ENCODE measurements at places on chromosomes 6 and 20.

DNA sequence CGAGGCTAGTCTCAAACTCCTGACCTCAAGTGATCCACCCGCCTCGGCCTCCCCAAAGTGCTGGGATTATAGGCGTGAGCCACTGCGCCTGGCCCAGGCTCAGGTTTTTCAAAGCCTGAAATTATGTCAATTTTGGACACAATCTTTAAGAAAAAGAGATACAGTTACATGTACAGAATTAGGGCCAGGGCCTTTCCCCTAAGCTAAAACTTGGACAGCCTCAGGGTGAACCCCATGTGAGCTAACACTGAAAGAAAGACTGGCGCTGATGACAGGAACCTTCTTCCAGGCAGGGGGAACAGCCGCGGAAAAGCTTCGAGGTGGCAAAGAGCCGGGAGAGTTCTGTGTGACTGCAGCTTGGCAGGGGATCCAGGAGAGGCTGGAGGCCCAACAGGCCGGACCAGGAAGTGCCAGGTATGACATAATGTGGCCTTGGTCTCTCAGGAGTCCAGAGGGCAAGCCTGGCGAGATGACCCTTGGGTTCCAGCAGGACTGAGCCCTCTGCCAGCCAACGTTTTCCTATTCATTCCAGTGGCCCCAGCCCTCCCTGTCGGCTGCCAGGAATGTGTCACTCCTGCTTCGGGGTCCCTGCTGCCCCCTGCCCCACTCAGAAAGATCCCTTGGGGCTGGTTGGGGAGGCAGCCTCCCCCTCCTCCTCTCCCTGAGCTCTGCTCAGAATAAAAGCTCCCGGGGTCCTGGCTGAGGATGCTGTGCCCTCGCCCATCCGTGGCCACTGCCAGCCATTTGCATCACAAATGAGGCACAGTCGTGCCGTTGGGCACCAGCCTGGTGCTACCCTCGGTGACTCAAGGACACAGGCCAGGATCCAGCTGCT, 37.3 kb downstream of the RBM38 start:
- DNase-seq = no peak

DNA sequence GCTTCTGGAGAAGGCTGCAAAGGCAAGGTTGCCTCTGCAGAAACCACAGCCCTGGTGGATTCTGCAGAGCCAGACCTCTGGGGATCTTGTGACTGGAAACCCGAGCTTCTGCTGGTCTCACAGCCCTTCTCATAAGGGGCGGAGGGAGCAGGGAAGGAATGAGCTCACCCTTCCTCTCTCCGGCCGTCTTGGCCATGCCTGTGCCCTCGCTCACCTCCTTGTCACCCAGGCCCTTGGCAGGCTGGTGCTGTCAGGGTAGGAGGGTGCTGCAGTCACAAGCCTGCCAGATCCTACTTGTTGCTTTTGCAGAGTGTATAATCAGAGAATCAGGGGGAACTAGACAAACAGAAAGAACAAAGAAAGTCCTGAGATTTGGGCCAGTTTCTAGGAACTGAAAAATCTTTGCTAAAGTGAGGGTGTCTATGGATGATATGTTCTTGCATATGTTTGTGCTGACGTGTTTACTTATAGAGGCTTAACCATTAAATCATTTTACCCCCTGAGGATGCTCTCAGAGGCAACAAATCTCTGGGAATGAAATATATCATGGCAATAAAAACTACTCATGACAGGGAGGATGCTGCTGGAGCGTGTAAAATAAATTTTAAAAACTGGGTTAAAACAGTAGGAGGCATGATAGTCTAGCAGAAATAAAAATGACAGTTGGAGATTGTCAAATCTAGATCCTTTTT, 244.9 kb upstream of the SOX4 start:
- DNase-seq = peak; percentile 84

GRCh38 chr6:106124015-106124414, 37.9 kb downstream of the PRDM1 start:
- no peak for DNase-seq

DNA sequence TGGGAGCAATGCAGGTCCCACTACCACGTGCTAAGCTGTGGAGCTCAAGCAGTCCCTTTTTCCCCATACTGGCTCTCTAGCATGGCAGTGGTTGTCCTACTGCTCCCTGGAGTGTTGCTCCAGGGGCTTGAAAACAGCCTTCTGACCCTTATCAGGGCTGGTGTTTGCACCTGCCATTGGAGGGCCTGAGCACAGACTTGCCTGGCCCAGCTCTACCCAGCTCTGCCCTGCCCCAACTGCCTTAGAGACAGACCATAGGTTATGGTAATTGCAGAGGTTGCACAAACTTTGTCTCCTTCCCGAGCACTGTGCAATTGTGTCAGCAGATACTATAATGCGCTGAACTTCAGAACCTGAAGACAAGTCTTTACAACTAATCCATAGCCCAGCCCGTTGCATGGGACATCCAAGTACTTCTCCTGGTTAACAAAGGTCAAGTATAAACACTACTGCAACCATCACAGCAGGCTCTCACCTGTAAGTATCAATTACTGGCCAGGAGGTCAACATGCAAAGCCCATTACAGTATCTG, 58.7 kb downstream of the PDSS2 start:
- DNase-seq = no peak

DNA sequence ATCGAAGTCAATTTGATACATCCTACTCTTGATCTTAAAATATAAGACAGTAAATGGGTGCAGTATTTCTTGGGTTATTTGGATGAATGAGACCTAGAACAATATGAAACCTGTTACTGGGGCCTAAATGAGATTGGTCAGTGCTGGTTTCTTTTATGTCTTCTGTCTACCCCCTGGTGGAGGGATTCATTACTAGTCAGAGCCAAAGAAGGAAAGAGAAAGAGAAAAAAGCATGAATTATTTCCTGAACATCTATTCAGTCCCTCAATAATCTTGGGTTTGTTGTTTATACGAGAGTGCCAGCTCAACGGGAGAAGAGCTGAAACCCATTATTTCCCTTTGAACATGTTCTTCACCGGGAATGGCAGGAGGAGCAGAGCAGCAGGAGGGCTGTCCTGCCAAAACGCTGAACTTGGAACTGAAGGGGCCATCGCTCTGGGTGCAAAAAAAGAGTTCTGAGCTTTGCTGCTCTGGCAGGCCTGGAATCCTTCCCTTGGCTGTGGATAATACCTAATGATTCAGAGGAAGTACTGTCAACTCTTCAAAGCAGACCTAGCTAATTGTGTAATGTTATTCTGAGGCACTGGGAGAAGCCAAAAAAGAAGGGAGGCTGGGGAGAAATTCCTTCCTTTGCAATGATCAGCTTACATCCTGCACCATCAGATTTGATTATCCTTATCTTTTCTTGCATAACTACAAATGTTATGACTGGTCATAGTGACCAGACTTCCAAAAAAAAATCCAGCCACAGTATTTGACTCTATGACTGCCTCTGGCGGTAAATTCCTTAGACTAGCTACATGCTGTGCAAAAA, 72.0 kb downstream of the BLOC1S5 start:
- peak; percentile 45 for DNase-seq

- no peak for DNase-seq
These were observed 12.1 kb upstream of the CHRNA4 start for GRCh38 chr20:63372971-63373885.

- no peak for DNase-seq
These were observed 59.4 kb upstream of the BACH2 start for GRCh38 chr6:90356012-90356421.

DNA sequence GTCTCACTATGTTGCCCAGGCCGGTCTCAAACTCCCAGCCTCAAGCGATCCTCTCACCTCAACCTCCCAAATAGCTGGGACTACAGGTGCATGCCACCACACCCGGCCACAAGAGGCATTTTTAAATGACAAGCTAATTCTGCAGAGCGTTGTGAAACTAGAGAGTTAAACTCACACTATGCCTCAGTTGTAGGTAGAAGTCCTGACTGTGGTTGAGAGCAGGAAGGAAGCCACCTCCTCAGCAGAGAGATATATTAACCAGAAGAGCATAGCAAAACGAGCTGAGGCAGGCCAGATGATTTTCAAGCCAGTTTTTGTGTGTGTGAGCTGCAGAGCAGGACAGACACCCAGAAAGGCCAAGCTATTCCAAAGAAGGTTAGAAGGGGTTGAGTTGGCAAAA, 150.3 kb downstream of the MBOAT1 start:
- no peak for DNase-seq

DNA sequence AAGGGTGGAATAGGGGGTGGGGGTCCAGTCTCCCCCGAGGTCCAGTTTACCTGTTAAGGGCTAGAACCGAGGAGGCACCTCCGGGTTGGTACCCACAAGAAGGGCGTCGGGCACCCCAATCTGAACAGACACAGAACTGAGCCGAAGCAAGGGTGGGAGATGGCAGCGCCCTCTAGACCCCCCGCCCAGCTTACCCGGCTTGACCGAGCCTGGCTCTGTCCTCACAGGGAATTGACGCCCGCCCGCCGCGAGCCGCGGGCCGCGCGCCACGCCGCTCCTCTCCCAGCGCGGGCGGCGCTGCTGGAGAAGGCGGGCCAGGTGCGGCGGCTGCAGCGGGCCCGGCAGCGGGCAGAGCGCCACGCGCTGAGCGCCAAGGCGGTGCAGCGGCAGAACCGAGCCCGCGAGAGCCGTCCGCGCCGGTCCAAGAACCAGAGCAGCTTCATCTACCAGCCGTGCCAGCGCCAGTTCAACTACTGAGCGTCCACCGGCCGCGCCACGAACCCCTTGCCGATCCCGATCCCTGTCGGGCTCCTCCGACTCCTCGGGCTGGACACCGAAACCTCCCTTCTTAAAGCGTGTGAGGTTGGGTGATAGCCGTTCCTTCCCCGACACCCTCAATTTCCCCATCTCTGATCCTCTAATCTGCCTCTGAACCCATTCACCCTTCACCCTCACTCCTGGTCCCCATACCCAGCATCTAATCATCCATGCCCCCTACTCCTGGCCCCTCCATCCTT, 5.9 kb downstream of the TP53INP2 start:
- DNase-seq = peak; percentile 48

DNA sequence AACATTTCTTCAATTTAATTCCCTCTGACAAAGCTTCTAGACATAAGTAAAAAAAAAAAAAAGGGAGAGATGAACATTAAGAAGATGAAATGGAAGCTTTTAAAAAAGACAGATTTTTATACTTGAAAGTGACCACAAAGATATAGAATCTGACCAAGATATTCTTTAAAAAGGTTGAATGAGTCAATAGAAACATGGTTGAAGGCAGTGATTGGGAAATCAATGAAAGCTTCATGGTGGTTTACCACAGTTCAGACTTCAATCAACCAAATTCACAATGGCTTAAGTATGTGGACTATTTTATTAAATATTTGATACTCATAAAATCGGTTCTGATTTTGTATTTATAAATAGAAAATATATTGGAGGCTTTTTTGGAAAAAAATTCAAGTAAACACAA, 248.4 kb upstream of the HSF2 start:
- no peak for DNase-seq

Measured in H54 (cell line).